ENCODE measurements at places on chromosomes 2 and 18.

GRCh38 chr2:19757586-19757985, 144.2 kb downstream of the TTC32 start:
- no peak for DNase-seq

GRCh38 chr18:50356036-50356945, 18.6 kb upstream of the SKA1 start:
- no peak for DNase-seq

GRCh38 chr2:73908689-73909652, 16.2 kb downstream of the ACTG2 start:
- no peak for DNase-seq

- DNase-seq: no peak
These were observed 266.7 kb downstream of the AFF3 start for GRCh38 chr2:99875627-99876201.

- no peak for DNase-seq
These were observed 134.2 kb downstream of the DNAH7 start for GRCh38 chr2:195934484-195934883.

- DNase-seq: no peak
These were observed 158.5 kb downstream of the LPIN1 start for GRCh38 chr2:11904941-11905340.
